ENCODE measurements at places on chromosomes 3 and 15.

- DNase-seq: no peak
Measured at GRCh38 chr3:15491143-15491542, 30.4 kb downstream of the COLQ start.

DNA sequence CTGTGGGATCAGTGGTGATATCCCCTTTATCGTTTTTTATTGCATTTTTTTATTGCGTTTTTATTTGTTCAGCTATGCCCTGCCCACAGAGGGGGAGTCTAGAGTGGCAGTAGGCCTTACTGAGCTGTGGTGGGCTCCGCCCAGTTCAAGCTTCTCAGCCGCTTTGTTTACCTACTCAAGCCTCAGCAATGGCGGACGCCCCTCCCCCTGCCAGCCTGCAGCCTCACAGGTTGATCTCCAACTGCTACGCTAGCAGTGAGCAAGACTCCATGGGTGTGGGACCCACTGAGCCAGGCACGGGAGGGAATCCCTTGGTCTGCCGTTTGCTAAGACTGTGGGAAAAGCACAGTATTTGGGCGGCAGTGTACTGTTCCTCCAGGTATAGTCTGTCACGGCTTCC lies 500.6 kb upstream of the MCTP2 start:
- DNase-seq: no peak

DNA sequence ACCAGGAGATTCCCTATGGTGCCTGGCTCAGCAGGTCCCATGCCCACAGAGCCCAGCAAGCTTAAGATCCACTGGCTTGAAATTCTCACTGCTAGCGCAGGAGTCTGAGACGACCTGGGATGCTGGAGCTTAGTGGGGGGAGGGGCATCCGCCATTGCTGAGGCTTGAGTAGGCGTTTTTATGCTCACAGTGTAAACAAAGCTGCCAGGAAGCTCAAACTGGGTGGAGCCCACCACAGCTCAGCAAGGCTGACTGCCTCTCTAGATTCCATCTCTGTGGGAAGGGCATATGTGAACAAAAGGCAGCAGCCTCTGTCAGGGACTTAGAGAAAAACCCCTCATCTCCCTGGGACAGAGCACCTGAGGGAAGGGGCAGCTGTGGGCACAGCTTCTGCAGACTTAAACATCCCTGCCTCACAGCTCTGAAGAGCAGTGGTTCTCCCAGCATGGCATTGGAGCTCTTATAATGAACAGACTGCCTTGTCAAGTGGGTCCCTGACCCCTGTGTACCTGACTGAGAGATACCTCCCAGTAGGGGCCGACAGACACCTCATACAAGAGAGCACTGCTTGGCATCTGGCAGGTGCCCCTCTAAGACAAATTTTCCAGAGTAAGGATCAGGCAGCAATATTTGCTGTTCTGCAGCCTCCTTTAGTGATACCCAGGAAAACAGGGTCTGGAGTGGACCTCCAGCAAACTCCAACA lies 231.5 kb upstream of the SETMAR start:
- DNase-seq: no peak

- peak; percentile 1 for DNase-seq
Measured at GRCh38 chr3:155497930-155498647, 204.6 kb upstream of the STRIT1 start.

GRCh38 chr3:44020143-44020542 lies 221.5 kb upstream of the TOPAZ1 start:
- DNase-seq: no peak

- DNase-seq: no peak
Measured at GRCh38 chr15:96207377-96208006, 123.0 kb upstream of the NR2F2 start.

DNA sequence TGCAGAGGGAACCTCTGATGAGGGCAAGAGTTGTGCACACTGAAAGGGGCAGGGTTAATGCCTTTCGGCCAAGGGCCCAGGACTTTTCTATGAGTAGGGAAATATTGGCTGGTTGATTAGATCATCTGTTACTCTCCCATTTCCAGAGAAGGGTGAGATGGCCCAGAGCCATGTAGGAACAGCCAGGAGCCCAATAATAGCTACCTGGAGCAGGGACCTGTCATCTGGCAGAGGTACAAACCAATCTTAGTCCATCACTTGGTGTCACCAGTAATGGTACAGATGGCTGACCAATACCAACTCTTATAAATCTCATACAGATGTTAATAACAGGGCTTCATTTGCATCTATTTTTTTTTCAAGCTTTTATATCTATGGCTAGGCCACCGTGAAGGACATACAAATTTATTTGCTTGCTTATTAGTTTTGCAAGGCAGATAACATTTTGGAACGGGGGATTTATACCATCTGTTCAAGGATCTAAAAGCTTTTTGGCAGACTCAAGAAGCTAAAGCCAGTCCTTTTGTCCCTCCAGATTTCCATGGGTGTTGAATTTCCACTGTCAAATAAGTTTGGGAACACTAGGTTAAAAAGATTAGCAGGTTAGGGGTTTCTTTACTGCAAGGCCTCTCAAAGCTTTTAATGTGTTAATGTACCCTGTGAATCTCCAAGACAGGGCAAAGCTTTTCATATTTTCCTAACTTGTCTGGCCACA lies 79.3 kb downstream of the TNIK start:
- DNase-seq: no peak

DNA sequence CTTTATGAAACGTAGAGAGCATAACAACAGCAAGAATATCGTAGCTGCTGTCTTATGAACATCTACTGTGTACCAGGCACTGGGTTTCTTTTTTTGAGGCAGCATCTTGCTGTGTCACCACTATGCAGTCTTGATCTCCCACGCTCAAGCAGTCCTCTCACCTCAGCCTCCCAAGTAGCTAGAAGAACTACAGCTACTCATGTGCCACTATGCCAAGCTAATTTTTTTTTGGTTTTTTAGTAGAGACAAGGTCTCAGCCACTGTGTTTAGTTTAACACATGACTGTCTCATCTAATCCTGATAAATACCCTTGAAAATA lies 129.9 kb downstream of the VGLL4 start:
- DNase-seq: no peak

DNA sequence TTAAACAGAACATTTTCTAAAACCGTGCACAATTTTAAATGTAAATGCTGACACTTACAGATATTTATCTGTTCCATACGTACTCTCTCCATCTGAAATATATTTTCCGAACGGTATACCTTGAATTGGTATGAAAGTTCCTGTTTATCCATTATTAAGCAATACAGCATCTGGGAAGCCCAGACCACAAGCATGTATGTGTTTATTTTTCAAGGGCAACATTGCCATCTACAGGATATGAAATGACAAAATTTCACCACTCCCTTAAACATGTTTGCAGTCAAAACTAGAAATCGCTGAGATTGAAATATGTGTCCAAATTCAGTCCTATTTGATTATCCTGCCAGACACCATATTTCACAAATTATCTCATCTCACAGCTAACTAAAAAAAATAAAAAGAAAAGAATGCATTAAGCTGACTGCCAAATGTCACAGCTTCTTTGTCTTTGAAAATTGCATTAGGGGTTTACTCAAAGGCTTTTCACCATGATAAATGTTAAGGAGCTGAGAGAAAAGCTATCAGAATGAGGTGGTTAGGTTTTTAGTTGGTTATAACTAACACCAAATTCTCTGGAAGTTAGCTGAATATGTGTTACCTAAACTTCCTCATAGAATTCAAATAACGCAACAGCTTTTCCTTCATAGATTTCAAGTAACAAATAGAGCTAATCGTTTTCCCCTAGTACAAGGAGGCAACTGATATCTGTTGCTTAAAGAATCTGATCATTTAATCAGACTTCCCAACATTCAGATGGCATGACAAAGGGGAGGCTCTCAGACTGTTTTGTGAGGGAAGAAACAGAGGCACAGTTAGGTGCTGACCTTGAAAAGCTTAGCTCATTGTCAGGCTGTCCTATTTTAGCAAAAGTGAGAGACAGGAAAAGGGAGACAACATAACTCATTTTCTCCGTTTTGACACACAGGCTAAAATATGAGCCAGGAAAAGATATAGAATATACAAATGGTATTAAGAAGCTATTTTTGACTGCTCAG lies 533.1 kb downstream of the TBL1XR1 start:
- DNase-seq: peak; percentile 86

GRCh38 chr3:175108613-175109151 lies 249.5 kb downstream of the NAALADL2 start:
- DNase-seq: no peak

DNA sequence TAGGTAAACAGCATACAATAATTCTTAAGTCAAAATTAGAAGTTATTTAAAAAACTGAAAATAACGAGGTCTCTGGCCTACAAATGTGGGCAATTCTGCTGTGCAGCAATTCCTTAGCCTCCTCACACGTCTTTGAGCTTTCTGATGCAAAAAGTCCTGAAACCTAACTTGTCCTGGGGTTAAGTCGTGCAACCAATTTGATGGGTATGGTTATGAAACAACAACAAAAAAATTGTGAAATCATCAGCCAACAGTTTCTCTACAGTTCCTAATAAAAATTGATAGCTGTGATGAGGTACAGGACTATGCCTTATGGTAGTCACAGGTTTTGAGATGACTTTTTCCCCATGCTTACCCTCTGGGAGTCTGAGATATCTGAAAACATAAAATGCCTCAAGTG lies 6.5 kb upstream of the GLB1 start:
- DNase-seq: no peak

- no peak for DNase-seq
Measured at GRCh38 chr15:66955001-66955516, 110.3 kb upstream of the SMAD3 start.

GRCh38 chr3:144770915-144771351 lies 799.3 kb downstream of the DIPK2A start:
- DNase-seq: peak; percentile 66

GRCh38 chr3:66099541-66100065 lies 60.9 kb upstream of the MAGI1 start:
- DNase-seq: no peak

GRCh38 chr3:11385891-11386290 lies 113.7 kb downstream of the ATG7 start:
- DNase-seq: peak; percentile 85

GRCh38 chr3:61110576-61110975 lies 140.7 kb downstream of the FHIT start:
- no peak for DNase-seq

DNA sequence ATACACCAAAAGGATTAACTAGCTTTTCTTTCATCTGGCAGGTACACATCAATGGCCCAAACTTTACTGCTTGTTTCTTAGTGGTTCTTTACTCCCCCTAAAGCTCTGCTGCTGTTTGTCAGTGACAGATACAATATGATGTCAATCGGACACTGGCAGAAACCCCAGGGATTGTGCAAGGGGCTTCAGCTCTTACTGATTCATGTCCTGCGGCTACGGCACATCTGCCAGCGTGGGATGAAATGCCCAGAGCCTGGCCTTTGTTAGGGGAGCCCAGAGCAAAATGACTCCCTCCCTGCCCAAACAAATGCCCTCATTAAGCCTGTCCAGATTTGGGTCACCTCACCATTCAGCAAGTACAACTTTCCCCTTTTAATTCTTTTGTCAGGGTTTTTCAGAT lies 28.3 kb downstream of the SRP14 start:
- DNase-seq: peak; percentile 62
